GM19239 (cell line): ENCODE measurements at places on chromosomes 13 and 19.

DNA sequence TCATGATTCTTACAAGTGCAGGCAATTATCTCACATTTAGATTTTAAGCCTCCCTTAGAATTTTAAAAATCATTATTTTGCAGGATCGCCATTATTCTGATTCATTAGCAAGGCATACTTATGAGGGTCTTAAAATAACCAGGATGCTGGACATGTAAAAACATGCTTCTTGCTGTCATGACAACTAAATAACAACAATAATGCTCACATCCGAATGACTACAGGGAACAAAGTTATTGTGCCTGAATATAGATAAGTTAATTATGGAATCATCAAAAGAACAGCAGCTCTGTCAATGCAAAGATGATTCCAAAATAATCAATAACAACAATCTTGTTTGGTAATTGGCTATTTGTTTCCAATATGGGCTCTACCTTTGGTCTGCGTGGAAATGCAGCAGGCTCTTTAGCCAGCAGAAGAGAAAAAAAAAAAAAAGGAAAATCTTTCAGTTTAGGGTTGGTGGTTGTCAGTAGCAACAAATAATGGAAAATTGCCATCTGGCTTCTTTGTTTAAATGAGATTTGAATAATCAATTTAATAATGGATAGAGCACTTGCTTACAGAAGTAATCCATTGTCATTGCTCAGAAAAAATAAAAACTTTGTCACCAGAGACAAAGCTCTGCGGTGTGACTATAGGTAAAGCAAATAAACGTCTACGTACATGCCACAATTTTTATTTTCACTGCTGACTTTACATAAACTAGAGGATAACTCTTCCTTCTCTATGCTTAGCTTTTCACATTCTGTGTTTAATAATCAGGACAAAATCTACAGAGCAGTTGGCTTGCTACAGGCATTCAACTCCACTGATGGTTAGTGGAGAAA is 468.9 kb upstream of the TSHZ3 start:
- DNase-seq: no peak

DNA sequence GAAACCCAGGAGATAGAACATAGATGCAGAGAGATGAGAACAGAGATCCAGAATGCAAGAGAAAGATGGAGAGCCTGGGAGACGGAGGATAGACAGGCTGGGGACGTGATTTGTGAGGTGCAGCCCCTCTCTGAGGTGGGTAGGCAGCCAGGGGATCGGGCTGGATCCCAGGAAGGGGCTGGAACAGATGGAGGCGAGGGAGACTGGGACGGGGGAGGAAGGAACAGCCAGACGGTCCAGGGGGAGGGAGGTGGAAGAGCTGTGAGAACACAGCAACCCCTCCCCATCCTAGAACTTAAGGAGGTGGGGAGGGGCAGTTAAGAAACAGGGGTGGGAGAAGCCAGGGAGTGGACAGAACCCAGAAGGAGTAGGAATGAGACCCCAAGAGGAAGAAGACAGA is 3.1 kb downstream of the SLC17A7 start:
- no peak for DNase-seq

GRCh38 chr13:25171517-25172302 is at the start of gene AMER2:
AMER2 (minus strand) TSS chr13:25172288; CDS start chr13:25171619, 669 bp downstream.
- no peak for DNase-seq

- no peak for DNase-seq
These were observed 3.4 kb downstream of the DNMT1 start for GRCh38 chr19:10191347-10191746.

- peak; percentile 2 for DNase-seq
These were observed 155.9 kb upstream of the KLF12 start for GRCh38 chr13:74289861-74290773.

GRCh38 chr19:35155441-35155840 is 906 bp downstream of the FXYD5 start:
- DNase-seq: no peak

DNA sequence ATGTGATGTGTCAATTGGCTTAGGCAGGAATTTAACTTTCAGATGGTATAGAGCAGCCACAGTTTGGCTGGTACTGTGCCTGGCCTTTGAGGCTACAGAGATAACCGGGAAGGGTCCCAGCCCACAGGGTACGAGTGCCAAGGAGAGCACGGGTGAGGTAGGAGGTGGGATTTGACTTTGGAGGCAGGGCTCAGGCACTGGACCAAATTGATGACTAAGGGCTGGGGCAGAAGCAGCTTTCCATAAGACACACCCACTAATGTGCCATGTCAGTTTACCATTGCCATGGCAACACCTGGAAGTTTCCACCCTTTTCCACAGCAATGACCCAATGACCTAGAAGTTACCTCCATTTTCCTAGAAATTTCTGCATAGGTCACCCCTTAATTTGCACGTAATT is 466.2 kb downstream of the TSHZ3 start:
- DNase-seq: no peak

DNA sequence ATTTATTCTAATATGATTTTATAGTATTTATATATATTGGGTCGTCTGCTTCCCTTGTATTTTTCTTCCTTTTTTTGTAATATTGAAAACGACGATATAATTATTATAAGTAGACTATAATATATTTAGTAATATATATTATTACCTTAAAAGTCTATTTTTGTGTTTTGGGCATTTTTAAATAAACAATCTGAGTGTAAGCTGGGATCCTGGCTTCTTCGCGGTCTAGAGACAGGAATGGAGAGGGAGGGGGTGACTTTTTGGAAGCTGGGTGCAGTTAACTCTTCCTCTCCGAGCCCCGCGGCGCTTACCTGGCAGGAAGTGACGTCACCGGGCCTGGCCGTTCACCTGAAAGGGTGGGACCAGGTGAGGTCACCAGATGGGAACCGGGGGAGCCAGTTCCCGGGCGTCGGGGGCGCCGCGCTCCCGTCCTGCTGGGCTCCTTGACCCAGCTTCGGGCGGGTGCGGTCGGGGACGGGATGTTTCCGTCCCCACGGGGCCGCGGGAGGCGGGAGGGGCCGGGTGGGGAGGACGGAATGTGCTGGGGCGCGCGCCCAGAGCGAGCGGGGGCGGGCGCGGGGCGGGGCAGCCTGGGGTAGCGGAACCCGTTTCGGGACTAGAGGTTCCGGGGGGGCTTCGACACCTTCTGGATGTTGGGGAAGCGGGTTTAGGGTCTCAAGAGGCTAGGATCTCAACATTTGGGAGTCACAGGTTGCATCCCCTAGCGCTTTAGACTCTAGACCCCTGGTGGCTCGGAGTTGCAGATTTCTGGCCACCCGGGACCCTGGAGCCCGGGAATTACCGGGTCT is 2.8 kb downstream of the ZFP36 start:
- no peak for DNase-seq

GRCh38 chr19:47514151-47514868 is 553 bp downstream of the NAPA start:
- DNase-seq: no peak

DNA sequence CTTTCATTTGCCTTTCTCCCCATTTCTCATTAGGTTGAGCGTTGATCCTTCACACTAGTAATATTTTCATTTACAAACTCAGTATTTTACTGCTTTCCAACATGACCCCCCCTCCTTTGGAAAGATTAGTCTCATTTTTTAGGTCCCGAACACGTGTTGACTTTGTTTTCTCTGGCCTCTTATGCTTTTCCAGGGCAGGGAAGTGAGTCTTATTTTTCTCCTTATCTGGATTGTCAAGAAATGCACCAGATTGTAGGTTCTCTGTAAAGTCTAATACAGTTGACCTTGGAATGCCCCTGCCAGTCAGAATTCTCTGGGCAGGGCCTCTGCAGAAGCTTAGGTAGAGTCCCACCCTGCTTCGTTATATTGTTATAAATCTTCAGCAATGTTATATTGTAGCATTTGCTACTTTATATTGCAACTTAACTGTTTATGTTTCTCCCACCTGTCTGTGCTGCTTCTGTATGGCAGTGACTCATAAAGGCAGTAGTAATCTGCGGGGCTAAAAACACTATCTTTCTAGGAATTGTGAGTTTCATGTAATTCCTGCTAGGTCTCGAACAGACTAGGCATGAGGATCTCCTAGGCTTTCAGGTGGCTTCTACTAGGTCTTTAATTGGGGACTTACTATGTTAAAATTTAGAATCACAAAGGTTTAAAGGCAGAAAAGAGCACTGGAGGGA is 2.0 kb downstream of the TDRD3 start:
- DNase-seq: no peak

DNA sequence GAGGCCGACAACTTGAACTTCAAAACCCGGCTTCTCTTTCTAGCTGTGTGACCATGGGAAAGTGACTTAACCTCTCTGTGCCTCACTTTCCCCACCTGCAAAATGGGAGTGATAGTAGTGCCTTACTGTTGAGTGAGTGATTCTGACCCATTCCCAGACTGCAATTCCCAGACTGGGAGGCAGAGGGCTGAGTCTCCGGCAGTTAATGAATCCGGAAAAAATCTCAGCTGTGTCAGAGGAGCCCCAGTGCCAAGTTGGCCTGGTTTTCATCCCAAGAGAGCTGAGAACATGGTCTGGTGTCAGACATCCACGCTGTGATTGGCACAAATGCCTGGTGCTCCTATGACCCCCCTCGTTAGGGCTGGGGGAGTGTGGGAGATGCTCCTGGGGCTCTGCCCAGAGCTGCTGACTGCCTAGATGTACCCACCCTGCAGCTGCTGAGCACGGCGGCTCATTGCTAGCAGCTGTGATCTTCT is 50.0 kb downstream of the PIN1 start:
- DNase-seq: no peak

- no peak for DNase-seq
These were observed 193.2 kb upstream of the RNF113B start for GRCh38 chr13:98370261-98370660.

DNA sequence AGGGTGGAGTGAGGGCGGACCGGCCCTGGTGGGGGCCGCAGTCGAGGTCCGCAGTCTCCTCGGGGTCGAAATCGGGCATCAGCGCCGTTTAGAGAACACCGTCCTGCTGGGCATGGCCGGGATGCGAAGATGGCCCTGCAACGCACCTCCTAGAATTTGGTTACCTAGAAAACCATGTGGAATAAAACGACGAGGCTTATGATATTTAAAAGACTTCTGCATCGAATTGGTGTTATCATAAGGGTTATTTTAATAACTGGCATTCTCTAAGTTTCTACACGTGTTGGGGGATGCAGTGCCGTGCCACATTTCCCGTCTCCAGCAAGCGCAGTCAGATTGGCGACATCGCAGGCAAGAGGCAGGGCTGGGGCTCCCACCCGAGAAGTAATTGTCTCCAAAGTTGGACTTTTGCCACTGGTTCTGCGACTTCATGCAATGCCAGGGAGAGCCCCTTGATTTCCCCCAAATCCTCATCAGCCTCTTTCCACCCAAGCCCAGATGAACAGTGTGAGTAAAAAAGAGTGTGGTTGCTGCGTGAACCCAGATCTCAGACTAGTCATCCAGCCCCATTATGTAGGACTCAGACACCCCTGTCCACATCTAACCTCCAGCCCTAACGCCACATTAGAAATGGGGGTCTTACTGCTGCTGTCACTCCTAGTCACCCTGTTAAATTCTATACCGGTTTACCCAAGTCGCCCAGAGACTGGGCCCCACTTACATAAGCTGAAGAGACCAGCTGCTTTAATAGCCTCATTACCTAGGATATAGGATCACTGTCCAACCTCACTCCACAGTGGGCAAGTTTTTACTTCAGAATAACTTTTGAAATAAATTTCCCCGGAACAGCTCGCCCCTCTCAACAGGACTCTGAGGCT is 571 bp upstream of the DHRS12 start:
- DNase-seq: no peak

DNA sequence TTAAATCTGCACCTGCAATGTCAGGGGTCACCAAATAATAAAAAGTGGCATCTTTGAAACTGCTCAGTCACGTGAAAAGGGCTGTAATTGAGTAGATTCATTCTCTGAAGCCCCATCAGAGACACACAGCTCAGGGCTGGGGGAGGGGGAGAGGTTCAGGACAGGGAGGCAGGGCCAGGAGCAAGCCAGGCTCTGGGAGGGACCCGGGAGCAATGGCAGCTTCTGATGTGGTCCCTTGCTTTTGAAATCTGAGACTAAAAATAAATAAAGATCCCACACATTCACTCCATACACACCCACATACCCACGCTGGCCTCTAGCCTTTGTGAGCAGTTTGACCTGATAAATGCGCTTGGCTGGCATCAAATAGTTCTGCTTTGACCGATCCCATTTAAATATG is 32.8 kb downstream of the GSX1 start:
- no peak for DNase-seq

DNA sequence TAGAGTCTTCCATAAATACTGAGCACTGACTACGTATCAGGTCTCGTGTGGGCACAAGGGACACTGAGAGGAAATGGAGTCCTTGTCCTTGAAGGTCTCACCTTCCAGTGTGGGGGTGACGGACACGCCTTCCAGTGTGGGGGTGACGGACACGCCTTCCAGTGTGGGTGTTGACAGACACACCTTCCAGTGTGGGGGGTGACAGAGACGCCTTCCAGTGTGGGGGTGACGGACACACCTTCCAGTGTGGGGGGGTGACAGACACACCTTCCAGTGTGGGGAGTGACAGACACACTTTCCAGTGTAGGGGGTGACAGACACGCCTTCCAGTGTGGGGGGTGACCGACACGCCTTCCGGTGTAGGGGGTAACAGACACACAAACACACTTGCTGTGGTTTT is 14.3 kb upstream of the EDDM13 start:
- no peak for DNase-seq

DNA sequence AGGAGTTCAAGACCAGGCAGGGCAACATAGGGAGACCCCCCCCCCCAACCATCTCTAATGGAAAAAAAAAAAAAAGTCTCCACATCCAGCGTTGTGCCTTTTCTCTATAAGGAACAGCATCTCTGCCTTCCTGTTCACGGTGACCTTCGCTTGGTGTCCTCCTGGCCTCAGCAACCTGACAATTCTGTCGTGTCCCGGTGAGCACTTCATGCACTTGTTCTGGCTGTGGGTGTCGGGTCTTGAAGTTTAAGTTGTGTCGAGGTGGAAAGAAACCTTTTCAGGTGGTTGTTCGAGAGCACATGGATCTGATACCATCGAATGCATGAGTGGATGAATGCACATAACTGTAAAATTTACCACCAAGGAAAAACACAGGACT is 594 bp downstream of the ZNF559 start:
- no peak for DNase-seq
